Activated T-helper 1 cell treated with anti-CD3 and anti-CD28 coated beads, Interleukin-12 subunit alpha, Interleukin-12 subunit beta, Interleukin-2, Interleukin-4 antibody, amounts not matched to agents 30 ng/mL and 10 ng/mL and 1 ng/mL, durations not matched to agents 14 hours and 24 hours and 36 hours (primary cell): ENCODE measurements at places on chromosomes 6 and 20. TPM values are rescaled to one million over a fixed set of nuclear protein-coding genes. Genes with fewer than 3 reads are reported as not detected.

PM20D2 gene
- total RNA-seq: 14.1 TPM in 2 replicates

NTSR1 gene
- not detected in 2 replicates for total RNA-seq

ARG1 gene
- not detected in 2 replicates for total RNA-seq

TOMM6 gene
- total RNA-seq: 334 and 338 TPM in 2 replicates

NOX3 gene
- total RNA-seq: not detected in 2 replicates

SAMD5 gene
- total RNA-seq: 0.05 TPM in 1 of 2 replicates, not detected in the other

MAP7 gene
- 1.7 and 2.3 TPM in 2 replicates for total RNA-seq

WFDC10B gene
- total RNA-seq: not detected in 2 replicates

GPANK1 gene
- 34.8 and 37.2 TPM in 2 replicates for total RNA-seq

ARMH2 gene
- total RNA-seq: not detected in 2 replicates

CLDN20 gene
- total RNA-seq: 0.29 TPM in 1 of 2 replicates, not detected in the other

SLC22A23 gene
- total RNA-seq: 0.05 and 0.39 TPM in 2 replicates

TMEM217 gene
- 7.7 and 9.9 TPM in 2 replicates for total RNA-seq

PRPH2 gene
- total RNA-seq: not detected in 2 replicates

ABHD16B gene
- total RNA-seq: not detected in 2 replicates

SLC22A2 gene
- not detected in 2 replicates for total RNA-seq

FAM184A gene
- total RNA-seq: 9.0 and 9.4 TPM in 2 replicates

BPIFA2 gene
- total RNA-seq: not detected in 2 replicates

EEF1A2 gene
- total RNA-seq: 0.80 and 1.1 TPM in 2 replicates

NOTCH4 gene
- 0.66 and 0.73 TPM in 2 replicates for total RNA-seq

HLA-DPA1 gene
- 61.0 and 66.7 TPM in 2 replicates for total RNA-seq

BPIFA1 gene
- not detected in 2 replicates for total RNA-seq

GMNN gene
- total RNA-seq: 80.8 and 83.5 TPM in 2 replicates

RHAG gene
- not detected in 2 replicates for total RNA-seq

OCSTAMP gene
- 0.26 and 0.47 TPM in 2 replicates for total RNA-seq

PPDPF gene
- total RNA-seq: 117 and 122 TPM in 2 replicates

SIRPB1 gene
- 1.6 and 3.3 TPM in 2 replicates for total RNA-seq

SCP2D1 gene
- total RNA-seq: not detected in 2 replicates

ABCF1 gene
- total RNA-seq: 115 and 120 TPM in 2 replicates

TREM2 gene
- total RNA-seq: not detected in 2 replicates

CST1 gene
- not detected in 2 replicates for total RNA-seq

PTCRA gene
- total RNA-seq: not detected in 2 replicates

HLA-DMA gene
- 14.1 and 14.2 TPM in 2 replicates for total RNA-seq

QKI gene
- total RNA-seq: 71.1 and 72.5 TPM in 2 replicates

ADTRP gene
- 10.6 and 13.4 TPM in 2 replicates for total RNA-seq

CRISP2 gene
- not detected in 2 replicates for total RNA-seq

BNIP5 gene
- total RNA-seq: not detected in 2 replicates

ACSS1 gene
- total RNA-seq: 11.7 and 12.7 TPM in 2 replicates

MYO6 gene
- total RNA-seq: 0.37 and 0.83 TPM in 2 replicates

SYNDIG1 gene
- not detected in 2 replicates for total RNA-seq

SEL1L2 gene
- not detected in 2 replicates for total RNA-seq

ASIP gene
- total RNA-seq: not detected in 2 replicates

KIAA1755 gene
- total RNA-seq: not detected in 2 replicates

TMEM170B gene
- total RNA-seq: 0.78 and 0.86 TPM in 2 replicates

PFDN6 gene
- total RNA-seq: 122 and 126 TPM in 2 replicates

LGSN gene
- total RNA-seq: not detected in 2 replicates

FRK gene
- total RNA-seq: 0.02 TPM in 1 of 2 replicates, not detected in the other

OR2H1 gene
- not detected in 2 replicates for total RNA-seq

VSTM2L gene
- total RNA-seq: 0.29 TPM in 1 of 2 replicates, not detected in the other

NFKBIL1 gene
- total RNA-seq: 18.2 and 18.9 TPM in 2 replicates

MYBL2 gene
- total RNA-seq: 95.1 and 95.5 TPM in 2 replicates

HFE gene
- total RNA-seq: 0.13 and 0.37 TPM in 2 replicates

TCF19 gene
- 75.9 and 78.4 TPM in 2 replicates for total RNA-seq

RNF144B gene
- total RNA-seq: 0.44 and 0.86 TPM in 2 replicates

ANKRD66 gene
- total RNA-seq: not detected in 2 replicates
